ENCODE measurements at places on chromosomes 2 and 18.

DNA sequence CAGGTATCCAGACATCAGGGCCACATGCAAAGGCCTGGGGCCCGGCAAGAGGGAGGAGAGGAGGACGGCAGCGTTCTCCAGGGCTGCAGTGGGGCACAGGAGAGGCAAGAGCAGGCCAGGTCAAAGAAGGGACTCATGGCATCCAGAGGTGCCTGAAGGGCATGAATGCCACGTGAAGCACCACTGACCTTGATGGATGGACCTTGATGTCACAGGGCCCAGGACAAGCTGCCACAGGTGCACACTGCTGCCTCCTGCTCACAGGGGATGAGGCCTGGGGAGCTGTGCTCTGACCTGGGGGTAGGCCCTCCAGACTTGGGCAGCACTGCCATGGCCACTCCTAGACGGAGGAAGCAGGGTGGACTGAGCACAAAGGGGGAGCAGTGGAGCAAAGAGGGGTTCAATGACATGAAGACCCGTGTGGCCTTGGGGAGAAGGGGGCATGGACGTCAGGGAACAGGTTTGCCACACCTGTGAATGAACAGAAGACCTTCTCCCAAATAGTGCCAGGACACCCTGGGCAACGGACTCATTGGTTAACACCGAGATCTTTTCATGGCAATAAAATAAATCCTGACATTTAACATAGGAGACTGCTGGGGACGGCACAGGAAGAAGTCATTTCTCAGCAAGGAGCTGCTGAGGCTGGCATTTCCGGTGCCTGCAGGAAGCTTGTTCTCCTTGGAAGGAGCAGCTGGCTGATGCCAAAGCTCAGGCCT is 65.6 kb downstream of the EMX1 start:
- DNase-seq = no peak

DNA sequence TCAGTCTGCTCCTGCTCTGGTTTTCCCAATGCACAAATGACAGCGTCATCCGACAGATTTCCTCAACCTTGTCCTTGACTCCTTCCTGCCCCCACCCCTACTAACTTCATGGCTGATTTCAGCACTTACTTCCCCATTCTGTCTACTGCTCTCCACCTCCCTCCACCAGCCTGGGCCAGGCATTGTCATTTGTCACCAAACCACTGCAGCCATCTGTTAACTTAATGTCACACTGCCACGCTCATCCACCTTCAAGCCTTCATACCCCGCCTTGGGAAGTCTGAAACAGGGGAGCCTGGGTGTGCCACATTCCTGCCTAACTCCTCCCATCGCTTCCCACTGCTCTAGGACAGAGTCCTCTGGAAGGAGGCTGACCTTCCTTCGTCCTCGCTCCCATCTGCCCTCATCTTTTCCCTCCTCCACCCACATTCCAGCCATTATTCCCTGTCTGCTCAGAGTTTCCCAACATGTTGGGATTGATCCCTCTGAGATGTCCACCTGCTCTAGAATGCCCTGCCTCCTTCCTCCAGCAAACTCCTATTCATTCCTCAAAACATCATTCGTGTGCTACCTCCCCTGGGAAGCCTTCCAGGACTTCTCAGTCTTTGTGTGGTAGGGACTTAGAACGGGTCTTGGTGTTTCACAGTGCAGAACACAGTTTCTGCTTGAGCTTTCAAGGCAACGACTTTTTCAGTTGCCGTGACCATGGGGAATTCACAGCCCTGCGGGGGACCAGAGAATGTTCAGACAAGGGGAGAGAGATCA is 42.2 kb upstream of the SMAD7 start:
- no peak for DNase-seq

DNA sequence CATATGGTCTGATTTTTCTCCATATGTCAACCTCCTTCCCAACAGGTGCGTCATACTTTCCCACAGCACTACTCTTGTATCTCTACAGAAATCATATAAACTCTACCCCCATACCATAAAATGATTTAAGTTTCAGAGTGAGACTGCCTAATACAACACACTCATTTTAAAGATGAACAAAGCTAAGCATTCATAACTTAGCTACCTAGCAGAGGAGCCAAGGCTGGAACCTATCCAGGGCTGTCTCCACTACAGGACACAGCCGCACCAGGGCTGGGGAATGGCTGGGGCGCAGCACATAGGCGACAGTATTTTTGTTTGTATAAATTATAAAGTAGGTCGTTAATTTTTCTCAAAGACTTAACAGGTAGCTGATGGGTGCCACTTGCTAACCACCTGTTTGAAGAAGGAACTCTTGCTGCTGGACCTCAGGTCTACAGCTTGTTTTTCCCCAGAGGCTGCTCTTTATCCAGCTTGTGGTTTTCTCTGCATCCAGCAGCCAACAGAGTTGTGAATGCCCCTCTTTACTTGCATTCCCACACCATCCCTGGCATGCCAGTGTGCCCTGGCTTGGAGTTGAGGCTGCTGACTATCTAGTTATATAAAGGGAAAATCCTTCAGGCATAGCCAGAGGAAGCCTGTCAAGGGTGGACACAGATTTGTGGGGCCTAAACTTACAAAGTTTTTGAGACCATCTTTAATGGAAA is 62.0 kb downstream of the HNRNPLL start:
- DNase-seq = no peak

DNA sequence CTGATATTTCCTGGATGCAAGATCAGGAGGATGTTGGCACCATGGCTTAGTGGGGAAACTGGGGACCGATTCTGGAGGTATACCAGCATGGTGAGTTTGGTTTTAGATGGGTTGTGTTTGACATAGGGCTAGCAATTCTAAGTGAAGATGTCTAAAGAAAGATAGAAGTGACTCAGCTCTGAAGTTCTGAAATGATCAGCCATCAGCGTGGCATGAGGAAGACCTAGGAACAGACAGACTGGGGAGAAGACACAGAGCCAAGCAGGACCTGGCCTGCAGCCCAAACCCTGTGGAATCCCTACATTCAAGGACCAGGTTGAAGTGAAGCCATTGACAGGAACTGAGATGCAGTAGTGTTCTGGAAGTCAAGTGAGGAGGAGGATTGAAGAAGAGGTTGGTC is 39.8 kb downstream of the HRH4 start:
- no peak for DNase-seq

DNA sequence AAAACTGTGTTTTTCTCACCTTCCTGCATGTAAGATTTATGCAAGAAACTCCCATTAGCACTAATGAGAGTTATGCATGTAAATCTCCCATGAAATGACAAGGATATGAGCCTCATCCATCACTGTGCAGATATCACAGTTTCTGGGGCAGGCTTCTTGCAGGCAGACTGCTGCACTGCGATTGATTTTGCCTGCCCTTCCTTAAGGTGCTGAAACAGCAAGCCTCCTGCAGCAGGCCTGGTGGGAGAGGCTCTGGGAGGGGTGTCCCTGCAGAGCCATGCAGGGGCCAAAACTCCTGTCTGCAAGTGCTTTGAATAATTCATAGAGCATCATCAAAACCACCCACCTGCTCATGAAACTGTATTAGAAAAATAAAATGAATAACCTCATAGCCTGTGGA is 285.9 kb downstream of the MYT1L start:
- DNase-seq = no peak

DNA sequence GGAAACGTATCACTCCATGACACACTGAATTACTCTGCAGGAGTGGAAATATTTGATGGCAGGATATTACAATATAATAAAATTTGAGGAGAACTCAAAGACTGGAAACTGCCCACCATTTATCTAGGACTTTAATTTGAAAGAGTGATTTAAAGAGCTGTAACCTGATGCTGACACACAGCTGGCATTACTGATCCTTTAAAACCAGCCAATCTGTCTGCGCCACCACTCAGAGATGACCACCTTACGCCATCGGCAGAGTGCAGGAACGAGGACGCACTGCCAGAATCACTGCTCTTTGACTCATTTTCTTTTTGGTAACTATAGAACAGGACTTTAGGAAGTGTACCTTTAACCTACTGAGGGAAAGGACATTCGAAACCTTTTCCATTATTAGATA is 114.1 kb downstream of the EPB41L3 start:
- no peak for DNase-seq

DNA sequence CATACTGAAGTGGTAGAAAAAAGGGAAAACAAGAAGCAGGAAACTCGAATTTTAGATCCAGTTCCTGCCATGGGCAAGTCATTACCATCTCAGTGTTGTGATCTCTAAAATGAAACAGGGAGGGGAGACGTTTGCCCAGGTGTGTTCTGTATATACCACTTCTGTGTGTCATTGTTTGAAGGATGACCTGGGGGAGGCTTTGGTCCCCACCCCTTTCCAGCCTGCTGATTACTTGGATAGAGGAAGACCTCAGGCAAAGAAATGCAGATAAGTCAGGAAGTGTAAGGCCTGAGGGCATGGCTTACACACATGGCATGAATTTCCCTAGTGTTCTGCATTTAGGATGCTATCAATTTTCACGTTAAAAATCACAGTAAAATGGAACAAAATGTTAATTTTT is 205.2 kb upstream of the CXCR4 start:
- DNase-seq = no peak

DNA sequence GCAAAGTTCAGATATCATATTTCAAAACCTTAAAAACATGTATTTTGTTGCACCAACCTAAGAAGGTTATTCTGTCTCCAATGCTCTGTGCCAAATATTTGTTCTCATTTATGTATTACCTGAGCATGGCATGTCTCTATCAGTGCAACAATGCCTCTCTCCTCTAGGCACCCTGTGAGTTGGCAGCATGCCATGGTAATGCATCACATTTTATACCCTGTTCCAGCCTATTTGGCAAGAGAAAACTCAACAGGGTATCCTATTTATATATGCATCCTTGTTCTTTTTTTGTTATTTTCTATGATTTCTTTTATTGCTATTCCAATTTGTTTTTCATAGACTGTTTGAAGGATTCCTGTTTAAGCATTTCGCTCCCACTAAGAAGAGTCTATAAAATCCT is 126.3 kb upstream of the NRXN1 start:
- DNase-seq = peak; percentile 33

DNA sequence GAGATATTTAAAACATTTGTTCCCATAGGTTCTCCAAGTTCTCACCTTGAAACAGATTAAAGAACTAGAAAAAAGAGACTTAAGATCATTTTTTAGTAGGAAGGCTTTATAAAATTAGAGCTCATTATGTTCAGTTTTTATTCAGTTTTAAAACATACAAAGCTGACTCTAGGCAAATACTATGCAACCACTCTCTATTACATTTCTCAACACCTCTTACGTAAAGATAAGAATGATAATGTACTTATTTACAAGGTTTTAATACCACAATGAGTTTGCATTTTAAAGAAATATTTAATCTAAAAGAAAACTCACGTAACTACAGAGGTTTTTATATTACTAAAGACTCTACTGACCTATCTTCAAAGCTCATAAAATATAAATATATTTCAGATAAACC is 68.8 kb downstream of the TMEM131 start:
- no peak for DNase-seq

DNA sequence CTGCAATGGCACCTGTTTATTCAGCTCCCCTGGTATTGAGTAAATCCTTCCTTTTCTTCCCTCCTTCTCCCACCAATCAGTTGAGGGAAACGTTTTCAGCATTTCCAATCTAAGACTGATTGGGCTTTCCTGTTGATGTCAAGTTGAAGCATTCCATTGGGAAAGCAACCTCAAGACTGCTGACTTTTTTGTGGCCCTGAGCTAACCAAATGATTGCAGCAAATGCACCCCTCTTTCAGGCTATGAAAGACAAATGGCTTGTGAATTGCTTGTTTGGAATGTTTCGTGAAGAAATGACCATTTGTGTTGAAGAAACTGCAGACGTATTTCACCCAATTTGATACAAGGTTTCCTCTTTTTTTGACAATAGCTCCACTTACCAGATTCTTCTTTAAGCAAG is 303.5 kb downstream of the EPHA4 start:
- no peak for DNase-seq

DNA sequence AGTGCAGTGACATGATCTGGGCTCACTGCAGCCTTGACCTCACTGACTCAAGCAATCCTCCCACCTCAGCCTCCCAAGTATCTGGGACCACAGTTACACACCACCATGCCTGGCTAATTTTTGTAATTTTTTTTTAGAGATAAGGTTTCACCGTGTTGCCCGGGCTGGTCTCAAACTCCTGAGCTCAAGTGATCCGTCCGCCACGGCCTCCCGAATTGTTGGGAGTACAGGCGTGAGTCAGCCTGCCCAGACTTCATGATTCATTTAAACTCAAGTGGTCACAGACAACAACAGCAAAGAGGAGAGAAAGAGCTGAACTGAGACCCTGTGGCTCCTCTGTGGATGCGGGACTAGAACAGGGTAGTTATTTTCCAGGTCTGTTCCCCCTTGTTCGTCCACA is 83.0 kb downstream of the TSHZ1 start:
- no peak for DNase-seq

GRCh38 chr2:67842375-67842959 is 220.3 kb downstream of the C1D start:
- no peak for DNase-seq

DNA sequence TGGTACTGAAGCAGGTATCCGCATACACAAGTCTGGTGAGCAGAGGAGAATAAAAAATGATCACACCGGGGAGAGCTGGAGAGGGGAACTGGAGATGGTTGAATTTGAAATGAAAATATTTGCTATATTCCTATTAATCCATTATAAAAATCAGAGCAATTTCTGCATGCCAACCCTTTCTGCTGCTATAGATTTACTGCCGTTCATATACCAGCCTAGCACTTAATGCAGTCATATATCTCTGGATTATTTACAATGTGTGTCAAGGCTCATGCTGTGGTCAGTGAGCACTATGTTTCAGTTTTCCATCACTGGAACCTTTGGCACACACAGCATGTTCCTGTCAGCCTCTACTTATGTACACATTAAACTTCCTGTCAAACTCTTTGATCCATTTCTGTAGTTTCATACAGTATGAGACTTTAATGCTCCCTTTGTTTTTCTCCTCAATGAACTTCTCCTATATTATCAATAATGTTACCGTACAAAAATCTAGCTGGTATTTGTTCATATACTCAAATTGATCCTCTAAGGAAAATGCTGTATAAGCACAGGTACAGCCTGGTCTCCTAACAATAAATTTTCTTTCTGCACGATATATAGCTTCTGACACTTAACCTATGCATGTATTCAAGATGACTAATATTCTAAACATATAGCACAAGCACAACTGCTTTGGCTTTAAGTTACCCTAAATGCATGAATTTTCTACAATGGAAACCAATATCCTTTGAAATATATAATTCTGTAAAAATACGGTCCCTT is 36.7 kb downstream of the FANCL start:
- peak; percentile 24 for DNase-seq

GRCh38 chr2:69118609-69119008 is 105.6 kb downstream of the ANTXR1 start:
- DNase-seq = no peak

Measured in NCI-H1417 treated with DMSO at 0.1 percent for 48 hours (cell line).